ENCODE measurements at places on chromosomes 1 and 21.

- DNase-seq = no peak
Measured at GRCh38 chr1:205391386-205391785, 30.5 kb downstream of the LEMD1 start.

GRCh38 chr1:100045206-100045605 is 75.4 kb downstream of the SLC35A3 start:
- no peak for DNase-seq

DNA sequence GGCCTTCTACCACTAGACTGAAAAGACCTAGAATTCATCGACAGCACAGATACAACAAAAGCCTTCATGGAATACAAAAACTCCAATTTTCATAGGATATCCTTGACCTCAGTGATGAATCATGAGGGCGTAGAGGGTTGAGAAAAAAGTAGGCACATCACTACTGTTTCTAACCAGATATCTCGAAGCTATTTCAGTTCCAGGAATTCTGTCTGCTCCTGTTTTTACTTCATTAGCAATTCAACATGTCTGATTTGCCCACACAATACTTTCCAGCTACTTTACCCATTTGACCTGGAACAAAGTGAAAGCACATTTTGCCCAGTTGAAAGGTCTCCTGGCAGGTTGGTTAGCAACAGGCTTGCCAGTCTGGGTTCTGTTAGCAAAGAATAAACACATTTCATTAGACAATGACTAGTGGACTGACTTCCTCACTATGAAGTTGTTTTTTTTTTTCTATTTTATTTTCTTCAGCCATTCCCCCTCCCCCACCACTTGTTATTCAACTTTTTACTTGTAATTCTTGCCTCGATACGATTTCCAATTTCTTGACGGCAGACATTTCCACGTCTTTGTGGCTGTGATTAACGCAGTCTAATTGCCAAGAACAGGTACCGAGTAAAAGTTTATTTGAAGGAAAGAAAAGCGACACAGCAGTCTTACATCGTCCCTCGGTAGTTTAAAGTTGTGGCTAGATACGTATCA is 4.0 kb upstream of the ZBTB18 start:
- DNase-seq = no peak

GRCh38 chr1:118826669-118827068 is 161.5 kb downstream of the TBX15 start:
- DNase-seq = no peak

DNA sequence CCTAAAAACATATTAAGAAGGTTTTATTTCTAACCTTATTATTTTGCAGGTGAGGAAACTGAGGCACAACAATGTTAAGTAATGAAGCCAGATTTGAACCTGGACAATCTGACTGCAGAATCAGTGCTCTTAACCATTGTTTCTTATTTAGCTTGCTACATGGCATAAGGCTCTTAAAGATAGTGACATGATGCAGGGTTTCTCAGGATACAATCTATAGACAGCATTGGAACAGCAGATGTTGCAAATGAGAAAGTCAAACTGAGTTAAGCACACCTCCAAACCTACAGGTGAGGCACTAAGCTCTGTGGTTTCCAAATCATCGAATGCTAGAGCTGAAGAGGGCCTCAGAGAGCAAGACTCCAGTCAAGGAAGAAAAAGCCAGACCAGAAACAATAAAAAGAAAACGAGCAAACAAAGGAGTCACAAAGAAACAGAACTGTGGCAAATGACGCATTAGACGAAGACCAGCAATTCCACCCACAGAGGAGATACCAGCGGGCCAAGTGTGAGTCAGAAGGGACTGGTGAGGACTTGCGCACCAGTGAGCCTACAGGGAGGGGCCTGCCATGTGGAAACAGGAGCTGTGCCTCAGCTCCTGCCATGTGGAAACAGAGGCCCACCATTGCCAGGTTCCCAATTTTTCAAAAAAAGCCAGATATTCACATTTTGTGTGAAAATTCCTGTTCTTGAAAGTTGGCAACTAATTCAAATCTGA is 14.4 kb downstream of the CD58 start:
- no peak for DNase-seq

DNA sequence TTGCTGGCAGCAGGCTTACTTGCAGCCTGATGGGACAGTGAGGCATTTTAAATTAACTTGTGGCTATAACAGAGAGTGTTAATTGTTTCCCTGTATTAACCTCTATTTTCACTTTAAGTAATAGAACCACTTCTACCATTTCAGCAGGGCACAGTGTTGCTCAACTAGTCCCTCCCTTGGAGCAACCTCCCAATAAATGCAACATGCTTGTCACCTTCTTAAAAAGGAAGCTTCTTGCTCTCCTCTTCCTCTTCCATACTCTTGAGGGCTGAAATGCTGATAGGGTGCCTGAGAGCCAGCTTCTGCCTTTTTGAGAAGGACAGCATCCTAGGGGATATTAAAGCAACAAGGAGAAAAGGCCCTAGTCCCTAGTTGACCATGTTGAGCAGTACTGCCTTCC is 52.1 kb downstream of the C4BPA start:
- no peak for DNase-seq

DNA sequence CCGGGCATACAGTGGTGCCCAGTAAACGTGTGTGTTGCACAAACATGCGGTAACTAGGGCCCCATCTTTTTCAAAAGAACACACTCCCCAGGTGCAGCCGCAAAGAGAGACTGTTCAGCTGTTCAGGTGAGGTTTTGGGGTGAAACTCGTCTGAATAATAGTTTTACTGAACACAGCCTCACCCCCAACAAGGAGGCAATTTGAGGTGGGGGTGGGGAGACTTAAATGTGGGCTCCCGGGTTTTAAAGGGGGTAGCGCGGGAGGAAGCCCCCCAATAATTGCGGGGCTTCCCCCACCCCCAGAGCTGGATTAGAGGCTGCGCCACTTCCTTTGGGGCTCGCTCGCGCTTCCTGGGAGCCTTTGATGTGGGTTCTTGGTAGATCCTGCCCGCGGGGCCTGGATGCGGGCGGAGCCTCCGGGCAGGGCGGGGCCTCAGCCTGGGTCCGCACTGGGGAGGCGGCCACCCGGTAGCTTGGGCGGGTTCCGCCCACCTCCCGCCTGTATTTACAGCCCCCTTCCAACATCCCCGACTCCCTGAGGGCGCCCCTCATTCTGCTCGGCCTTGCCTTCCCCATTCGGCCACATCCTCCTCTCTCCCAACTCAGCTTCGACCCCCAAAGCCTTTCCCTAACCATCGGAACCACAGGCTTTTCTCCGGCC is 6.4 kb upstream of the EPHA2 start:
- no peak for DNase-seq

- no peak for DNase-seq
Measured at GRCh38 chr1:204223129-204223860, 9.5 kb upstream of the GOLT1A start.

DNA sequence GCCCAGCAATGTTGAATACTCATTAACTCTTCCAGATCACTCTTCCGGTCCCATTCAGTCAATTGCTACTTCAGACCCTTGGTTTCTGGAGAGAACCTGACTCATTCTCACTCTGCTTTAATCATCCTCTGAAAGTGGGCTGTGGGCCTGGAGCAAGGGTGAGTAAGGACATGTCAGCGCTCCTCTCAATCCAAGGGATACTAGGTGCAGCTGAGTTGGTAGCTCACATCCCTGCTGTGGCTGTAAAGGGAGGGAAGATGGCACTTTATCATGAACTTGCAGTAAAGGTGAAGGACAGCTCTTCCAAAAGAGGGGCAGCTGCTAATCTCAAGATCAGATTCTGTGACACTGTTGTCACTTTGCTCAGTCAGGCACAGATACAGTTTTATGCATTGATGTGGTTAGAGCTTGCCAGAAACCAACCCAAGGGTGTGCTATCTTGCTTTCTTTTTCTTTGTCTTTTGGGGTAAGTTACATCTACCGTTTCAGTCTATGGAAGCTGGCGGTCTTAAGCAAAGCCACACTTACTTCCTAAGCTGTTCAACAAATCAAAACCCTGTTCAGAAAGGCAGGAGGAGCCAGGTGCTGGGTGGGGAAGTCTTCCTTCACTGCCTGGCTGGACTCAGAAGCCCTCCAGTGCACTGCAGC is 26.5 kb upstream of the NTPCR start:
- no peak for DNase-seq

DNA sequence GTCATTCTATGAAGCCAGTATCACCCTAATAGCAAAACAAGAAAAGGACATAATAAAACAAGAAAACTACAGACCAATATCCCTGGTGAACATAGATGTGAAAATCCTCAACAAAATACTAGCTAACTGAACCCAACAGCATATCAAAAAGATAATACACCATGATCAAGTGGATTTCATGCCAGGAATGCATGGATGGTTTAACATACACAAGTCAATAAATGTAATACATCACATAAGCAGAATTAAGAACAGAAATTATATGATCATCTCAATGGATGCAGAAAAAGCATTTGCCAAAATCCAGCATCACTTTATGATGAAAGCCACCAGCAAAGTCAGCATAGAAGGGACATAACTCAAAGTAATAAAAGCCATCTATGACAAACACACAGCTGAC is 6.5 kb upstream of the PM20D1 start:
- no peak for DNase-seq

Data from anterior cingulate cortex (tissue), 58 donors.